Subcutaneous adipose tissue (tissue), 4 donors: ENCODE measurements at places on chromosomes 6 and 20. TPM values are rescaled to one million over a fixed set of nuclear protein-coding genes. Genes with fewer than 3 reads are reported as not detected.

NRN1 gene
- 27.0 TPM for total RNA-seq

OPN5 gene
- total RNA-seq, result not detected

ASIP gene
- total RNA-seq, result not detected

SEMG1 gene
- not detected for total RNA-seq

MOXD1 gene
- 12.4 TPM for total RNA-seq

SIRPB2 gene
- total RNA-seq, result 33.5 TPM

PNLDC1 gene
- total RNA-seq, result not detected

GDAP1L1 gene
- total RNA-seq, result not detected

SLC22A1 gene
- 1.5 TPM for total RNA-seq

PI3 gene
- not detected for total RNA-seq

C20orf204 gene
- total RNA-seq, result 4.0 TPM

BCL2L1 gene
- total RNA-seq, result 100 TPM

ZBTB12 gene
- 1.7 TPM for total RNA-seq

TRIM38 gene
- total RNA-seq, result 20.4 TPM

FAM209B gene
- total RNA-seq, result not detected

SLA2 gene
- total RNA-seq, result 0.22 TPM

TP53TG5 gene
- not detected for total RNA-seq

YIPF3 gene
- 135 TPM for total RNA-seq
